NCI-H2029 treated with DMSO at 0.1 percent for 48 hours (cell line): ENCODE measurements at places on chromosomes 2 and 18.

- DNase-seq, result no peak
These were observed 409.7 kb upstream of the PIK3C3 start for GRCh38 chr18:41545091-41545888.

DNA sequence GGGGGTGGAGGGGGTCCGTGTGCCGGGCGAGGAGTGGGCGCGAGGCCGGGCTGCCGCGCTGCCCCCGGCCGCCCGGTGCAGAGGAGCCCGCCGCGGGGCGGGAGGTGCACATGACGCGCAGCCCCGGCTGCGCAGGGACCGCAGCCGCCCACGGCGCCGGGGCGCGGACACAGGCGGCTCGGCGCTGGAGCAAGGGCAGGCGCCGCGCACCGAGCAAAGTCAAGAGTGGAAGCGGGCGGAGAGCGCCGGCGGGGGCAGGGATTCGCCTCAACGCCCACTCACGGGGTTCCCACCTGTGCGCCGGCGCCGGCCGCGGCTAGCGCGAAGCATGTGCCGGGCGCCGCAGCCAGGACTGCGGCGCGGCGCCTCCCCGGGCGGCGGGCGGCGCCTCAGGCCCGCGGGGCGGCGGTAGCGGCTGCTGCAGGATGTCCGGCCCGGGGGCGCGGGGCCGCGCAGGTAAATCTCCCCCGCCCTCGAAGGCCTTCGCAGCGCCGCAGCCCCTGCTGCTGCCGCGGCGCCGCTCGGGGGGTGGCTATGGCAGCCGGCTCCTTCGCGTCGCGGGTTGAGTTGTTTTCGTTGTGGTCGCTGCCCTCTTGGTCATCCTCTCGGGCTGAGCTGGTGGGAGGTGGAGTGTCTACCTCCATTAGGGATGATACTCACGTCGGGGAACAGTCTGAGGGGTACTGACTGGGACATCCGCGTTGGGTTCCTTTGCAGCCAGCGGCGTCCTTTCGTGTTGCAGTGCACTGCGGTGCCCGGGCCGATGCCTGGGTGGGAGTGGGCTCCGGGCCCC, 216.3 kb upstream of the DTNA start:
- no peak for DNase-seq

DNA sequence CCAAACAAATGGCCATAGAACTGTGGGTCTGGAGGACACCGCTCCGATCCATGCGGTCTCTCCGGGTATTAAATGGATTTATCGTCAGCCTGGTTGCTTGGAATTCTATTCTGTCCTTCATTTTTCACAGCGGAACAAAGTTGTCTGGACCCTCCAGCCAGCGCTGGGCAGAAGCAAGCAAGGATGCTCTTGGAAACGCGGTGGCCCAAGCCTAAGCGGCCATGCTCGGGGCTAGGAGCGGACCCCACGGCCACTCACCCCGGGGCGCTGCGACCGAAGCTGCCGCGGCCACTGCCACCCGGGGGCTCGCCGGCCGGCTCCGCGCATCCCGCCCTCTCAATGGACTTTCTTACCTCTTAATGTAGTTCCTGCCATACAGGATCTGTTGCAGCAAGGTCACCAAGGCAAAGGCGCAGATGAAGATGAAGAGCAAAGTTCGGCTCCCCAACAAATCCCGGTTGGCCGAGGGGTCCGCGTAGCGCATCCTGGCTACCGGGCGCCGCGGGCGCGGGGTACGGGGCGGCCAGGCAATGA, 761 bp downstream of the ST8SIA5 start:
- no peak for DNase-seq

GRCh38 chr2:237434866-237435311, 20.9 kb upstream of the COL6A3 start:
- DNase-seq, result no peak

DNA sequence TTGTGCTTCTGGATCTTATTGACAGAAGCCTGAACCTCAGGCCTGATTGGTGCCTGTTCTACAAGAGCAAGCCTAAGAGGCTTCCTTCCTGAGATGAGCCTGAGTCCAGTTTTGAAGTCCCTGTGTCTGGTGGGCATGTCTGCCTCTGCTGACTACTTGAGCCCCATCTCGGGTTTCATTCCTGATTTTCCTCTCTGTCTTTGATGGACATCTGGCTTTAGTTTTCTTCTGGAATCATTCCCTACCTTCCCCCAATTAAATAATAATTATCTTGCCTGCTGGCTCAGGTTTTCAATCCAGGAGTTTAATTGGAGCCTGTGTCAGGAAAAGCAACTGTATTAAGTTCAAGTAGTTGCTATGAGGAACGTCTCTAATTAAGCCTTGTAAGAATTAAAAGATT, 135.5 kb upstream of the MC4R start:
- no peak for DNase-seq

GRCh38 chr2:37543999-37544557, 127.4 kb downstream of the CDC42EP3 start:
- no peak for DNase-seq

GRCh38 chr2:20198001-20198400, 26.9 kb downstream of the SDC1 start:
- DNase-seq, result peak; percentile 82

DNA sequence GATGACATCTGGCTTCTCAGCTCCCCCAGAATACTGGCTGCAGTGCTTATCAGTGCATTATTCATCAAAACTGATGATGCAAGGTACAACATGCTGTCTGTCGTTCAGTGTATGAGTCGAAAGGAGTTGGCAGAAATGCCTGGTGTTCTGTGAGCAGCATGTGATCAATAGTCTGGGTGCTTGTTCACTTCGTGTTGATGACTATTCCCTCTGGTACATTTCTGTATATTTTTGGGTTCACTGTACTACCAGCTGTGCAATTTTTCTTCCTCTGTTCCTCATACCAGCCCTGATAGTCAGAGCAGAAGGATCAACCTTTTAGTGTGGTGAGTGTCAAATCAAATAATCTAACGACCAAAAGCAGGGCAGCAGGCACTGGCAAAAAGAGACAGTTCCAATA, 59.0 kb upstream of the KLHL14 start:
- no peak for DNase-seq

GRCh38 chr18:42901161-42901560, 214.3 kb downstream of the RIT2 start:
- no peak for DNase-seq

GRCh38 chr2:222754324-222754930, 83.0 kb downstream of the MOGAT1 start:
- no peak for DNase-seq

- DNase-seq, result no peak
These were observed 4.6 kb downstream of the SERPINB13 start for GRCh38 chr18:63591725-63592124.

- no peak for DNase-seq
These were observed 19.5 kb upstream of the CFAP36 start for GRCh38 chr2:55500025-55500424.

- DNase-seq, result no peak
These were observed 1.3 kb downstream of the LIPG start for GRCh38 chr18:49563130-49563540.
